ENCODE measurements at places on chromosomes 12 and 14.

DNA sequence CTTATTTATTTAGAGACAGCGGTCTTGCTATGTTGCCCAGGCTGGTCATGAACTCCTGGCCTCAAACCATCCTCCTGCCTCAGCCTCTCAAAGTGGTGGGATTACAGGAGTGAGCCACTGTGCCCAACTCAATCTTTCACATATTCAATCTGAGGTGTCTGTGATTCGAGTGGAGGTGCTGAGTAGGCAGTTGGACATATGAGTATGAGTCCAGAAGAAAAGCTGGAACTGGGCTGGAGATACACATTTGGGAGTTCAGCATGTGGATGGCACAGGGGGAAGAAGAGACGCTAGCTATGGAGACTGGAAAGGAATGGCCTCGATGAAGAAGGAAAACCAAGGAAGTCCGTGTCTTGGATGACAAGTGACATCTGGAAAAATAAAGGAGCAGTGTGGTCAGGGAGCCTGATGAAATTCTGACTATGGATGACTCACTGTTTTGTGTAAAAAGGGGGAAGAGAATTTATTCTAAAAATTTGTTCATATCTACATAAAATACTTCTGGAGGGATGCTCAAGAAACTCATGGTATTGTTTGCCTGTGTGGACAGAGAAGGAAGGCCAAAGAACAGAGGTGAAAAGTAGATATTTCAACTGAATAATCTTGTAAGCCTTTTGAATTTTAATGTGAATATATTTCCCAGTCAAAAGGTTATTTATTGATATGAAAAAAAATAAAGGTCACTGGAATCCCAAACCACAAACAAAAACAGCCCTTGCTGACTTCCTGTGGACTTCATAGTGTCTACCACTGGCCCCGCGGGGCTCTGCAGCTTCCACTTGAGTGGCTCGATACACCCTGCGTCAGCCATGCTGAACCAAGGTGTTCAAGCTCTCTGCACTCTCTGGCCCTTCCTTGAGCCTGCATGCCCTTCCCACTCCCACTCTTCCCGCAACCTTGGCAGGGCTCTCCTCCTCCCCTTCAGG is 8.9 kb upstream of the LTA4H start:
- DNase-seq: no peak

DNA sequence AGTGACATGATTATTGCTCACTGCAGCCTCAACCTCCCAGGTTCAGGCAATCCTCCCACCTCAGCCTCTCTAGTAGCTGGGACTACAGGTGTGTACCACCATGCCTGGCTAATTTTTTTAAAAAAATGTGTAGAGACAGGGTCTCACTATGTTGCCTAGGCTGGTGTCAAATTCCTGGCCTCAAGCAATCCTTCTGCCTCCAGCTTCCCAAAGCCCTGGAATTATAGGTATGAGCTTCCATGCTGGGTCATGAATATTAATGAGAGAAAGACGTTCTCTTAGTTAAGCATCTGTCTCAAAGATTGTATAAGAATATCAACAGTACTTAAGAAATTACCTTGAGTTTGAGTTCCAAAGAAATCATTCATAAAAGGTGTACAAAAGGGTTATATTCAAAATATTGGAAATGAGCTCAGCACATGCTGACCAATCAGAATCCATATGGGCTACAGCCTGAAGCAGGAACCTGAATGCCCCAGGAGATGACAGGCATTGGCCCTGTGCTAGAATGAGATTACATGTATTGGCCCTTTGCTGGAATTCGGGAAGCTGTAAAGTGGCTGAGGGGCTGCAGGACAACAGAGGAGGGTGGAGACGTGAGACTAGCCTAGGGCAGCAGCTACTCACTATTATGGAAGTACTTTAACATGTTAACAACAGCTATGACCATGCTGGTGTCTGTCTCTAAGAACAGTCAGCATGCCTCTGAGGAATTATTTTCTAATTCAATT is 157.0 kb upstream of the CPNE8 start:
- no peak for DNase-seq

DNA sequence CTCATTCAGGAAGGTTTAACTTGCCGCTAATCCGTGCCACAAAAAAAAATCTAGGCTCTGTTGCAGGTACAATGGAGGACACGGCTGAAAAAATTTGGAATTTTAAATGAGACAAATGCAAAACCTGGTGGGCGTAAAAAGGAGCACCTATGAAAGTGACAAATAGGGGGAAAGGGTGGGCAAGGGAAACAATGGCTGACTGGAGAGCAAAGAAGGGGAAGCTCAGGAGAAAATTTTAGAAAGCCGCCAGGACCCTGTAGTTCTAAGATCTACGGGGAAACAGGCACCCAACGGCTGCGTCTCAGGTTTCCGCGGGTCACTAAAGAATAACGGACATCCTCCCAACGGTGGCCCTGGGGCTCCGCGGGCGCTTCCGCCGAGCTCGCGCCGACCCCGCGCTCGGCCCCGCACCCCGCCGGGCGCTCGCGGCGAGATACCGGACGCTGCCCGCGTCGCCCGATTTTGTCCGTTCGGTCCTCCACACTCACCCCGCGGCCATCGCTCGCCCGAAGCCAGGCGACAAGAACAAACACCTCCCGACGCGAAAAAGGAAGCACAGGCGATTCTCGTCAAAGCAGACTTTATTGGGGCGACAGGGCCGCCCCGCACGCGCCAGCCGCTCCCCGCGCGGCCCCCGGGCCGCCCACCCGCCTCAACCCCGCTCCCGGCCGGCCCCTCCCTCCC is 1.1 kb upstream of the YY1 start:
- peak; percentile 28 for DNase-seq

DNA sequence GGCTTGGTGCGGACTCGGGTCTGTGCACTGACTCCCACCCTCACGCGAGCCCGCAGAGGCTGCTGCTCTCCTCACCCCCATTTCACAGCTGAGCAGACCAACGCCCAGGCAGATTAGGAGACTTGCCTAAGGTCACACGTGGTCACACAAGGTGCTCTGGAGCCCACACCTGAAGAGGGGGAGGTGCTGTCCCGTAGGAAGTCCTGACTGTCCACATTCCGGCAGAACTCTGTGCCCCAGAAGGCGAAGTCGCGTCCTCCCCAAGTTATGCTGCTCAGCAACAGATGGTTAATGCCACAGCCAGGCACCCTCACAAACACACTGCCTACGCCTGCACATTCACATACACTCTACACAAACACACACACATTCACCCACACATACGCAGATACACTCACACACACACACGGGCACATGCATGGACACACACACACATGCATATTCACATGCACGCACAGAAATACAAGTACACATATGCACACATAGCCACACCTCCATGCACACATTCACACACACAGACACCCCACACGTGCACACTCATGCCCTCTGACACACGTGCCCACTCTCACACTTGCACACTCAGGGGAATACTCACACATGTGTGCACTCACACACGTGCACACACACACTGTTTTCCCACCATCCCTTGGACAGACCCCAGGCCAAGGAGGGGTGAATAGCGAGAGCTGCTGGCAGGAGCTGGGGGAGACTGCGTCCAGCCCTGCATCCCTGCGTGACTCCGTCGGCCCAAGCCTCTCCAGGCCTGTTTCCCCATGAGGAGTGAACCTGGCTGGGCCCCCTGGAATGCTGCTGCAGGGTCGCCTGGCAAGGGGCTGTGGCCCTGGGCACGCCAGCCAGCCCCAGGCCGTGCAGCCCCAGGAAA is 4.1 kb downstream of the C14orf180 start:
- no peak for DNase-seq

DNA sequence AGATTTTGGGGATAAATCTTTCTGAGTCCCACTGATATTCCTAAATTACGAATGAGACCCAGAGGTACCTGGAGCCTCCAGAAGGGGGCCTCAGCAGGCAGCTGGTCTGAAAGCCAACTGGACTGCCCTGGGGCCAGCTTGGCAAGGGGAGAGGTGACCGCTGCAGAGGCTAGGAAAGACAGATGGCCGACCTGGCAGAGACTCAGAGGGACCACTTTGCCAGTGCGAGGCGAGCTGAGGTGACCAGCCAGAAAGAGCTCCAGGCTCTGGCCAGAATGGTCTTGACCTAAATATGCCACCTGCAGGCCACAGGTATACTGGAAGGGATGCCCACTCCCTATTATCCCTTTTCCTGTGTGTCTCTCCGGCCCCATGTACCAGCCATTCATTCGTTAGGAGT is 256.8 kb upstream of the GARIN6 start:
- no peak for DNase-seq

Measured in stimulated activated naive CD4-positive, alpha-beta T cell (primary cell).